A673 (cell line): ENCODE measurements at places on chromosomes 3 and 15.
A peak's percentile ranks its signal among the peaks of the same experiment; 100 is the strongest.

- H3K4me3 ChIP-seq: no peak overlapping the region
- no peak overlapping the region for H3K27ac ChIP-seq
- H3K27me3 ChIP-seq: no peaks in the 10 kb centered on the region
- peaks cover 25% of the 10 kb centered on the region for H3K4me1 ChIP-seq
Observed at GRCh38 chr3:194103505-194103904, 32.4 kb upstream of the HES1 start.

DNA sequence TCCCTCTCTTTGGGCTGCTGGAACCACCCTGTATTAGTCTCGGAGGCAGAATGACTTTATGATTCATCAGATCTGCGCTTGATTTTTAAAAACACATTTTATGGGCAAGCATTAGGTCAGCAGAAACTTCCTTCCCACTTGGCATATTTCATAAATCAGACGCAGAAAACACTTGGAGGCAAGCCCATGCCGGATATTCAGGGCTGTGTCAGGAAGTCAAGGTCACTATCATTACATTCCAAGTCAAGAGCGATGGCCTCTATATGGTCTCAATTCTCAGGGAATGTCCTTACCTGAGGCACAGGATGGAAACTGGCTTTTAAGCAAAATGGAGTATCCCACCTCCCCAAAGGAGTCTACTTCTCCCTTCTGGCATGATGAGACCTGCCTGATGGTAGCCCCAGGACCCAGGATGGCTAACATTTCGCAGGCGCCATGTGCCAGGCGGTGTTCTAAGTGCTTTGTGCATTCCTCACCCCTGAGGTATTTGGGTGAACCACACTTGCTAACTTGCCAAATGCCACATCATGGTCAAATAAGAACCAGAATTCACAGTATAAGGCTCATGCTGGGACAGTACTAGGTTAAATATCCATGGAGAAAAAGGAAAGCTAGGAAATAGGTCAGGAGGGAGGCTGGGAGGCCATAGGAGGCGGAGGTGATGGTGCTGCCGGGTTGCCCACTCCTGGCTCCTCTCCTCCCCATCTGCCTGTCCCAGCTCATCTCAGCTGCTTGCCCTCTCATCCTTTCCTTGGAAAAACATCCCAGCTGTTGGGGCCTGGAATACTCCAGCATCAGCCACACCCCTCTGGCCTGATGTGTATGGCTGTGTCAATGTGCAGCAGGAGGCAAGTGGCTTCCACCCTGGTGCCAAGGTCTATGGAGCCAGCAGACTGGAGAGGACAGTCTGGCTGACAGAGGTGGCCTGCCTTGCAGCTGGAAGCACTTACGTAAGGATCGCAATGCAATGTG lies 18.8 kb downstream of the BCL2L10 start:
- peaks cover 5% of the 10 kb centered on the region for H3K4me1 ChIP-seq
- no peak overlapping the region for H3K4me3 ChIP-seq
- H3K27me3 ChIP-seq: no peaks in the 10 kb centered on the region
- H3K27ac ChIP-seq: no peak overlapping the region
- DNase-seq: peak; percentile 36
- no peaks in the 10 kb centered on the region for H3K36me3 ChIP-seq

- no peaks in the 10 kb centered on the region for H3K36me3 ChIP-seq
- peaks cover 4% of the 10 kb centered on the region for H3K27me3 ChIP-seq
- no peak overlapping the region for H3K27ac ChIP-seq
- no peak overlapping the region for H3K4me3 ChIP-seq
Observed at GRCh38 chr15:88400084-88400483, 67.1 kb downstream of the MRPL46 start.

DNA sequence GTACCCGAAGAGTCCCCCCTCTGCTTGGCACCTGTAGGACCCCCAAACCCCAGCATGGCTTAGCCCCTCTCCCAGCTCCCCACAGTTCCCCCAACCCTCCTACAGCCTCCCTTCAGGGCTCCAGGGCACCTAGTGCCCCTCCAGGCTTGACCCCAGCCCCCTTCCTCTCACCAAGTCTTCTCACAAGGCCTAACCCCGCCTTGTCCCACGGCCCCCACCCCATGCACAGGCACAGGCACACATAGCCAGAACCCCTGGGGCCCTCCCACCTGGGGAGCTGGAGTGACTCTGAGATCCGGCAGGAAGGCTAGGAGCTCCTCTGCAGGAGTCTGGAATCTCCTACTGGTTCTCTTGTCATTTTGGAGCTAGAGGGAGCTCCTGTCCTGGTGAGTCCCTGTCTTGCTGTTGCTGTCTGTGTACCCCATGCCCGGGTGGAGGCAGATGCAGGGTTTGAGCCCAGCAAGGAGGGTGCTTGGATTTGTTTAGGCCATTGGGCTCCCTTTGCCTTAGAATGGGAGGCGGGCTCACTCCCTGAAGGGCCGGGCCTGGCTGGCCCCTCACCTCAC lies 39.6 kb downstream of the KLF13 start:
- DNase-seq: peak; percentile 55
- peak overlapping the region; percentile 26 for H3K4me3 ChIP-seq
- H3K36me3 ChIP-seq: no peaks in the 10 kb centered on the region

GRCh38 chr3:127479449-127479848 lies 111.1 kb downstream of the TPRA1 start:
- H3K36me3 ChIP-seq: no peaks in the 10 kb centered on the region
- no peaks in the 10 kb centered on the region for H3K4me1 ChIP-seq
- H3K4me3 ChIP-seq: no peak overlapping the region
- no peak overlapping the region for H3K27ac ChIP-seq

- no peaks in the 10 kb centered on the region for H3K27me3 ChIP-seq
- no peaks in the 10 kb centered on the region for H3K4me1 ChIP-seq
- no peak overlapping the region for H3K27ac ChIP-seq
- no peaks in the 10 kb centered on the region for H3K36me3 ChIP-seq
Observed at GRCh38 chr3:104452697-104453096, 914.0 kb upstream of the ALCAM start.

DNA sequence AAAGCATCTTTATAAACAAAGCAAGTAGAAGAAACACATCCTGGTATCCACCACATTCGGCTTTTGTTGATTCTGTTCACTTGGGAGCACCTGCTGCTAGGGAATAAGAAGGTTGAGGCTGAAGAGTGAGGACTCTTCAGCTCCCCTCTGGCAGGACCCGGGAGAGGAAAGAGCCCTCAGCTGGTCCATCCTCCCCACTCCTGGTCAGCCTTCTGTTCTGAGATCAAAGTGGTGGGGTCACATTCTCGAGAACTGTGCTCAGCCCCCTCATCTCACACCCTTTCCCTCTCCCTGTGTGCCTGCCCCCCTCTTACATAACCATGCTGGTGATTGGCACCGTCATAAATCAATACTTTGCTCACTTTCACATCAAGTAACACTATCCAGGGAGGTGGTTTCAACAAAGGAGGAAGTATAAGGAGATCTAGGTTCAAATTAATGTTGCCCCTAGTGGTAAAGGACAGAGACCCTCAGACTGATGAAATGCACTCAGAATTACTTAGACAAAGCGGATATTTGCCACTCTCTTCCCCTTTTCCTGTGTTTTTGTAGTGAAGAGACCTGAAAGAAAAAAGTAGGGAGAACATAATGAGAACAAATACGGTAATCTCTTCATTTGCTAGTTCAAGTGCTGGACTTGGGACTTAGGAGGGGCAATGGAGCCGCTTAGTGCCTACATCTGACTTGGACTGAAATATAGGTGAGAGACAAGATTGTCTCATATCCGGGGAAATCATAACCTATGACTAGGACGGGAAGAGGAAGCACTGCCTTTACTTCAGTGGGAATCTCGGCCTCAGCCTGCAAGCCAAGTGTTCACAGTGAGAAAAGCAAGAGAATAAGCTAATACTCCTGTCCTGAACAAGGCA lies at the start of gene NR1I2:
NR1I2 (plus strand) TSS at position 772 of the 869 bp plus-strand sequence.
- no peaks in the 10 kb centered on the region for H3K4me1 ChIP-seq
- H3K4me3 ChIP-seq: no peak within 1 kb of the TSS
- H3K27ac ChIP-seq: no peak within 1 kb of the TSS
- DNase-seq: no peak
- no peaks in the 10 kb centered on the region for H3K36me3 ChIP-seq

- H3K27ac ChIP-seq: no peak overlapping the region
- H3K27me3 ChIP-seq: no peaks in the 10 kb centered on the region
- no peak for DNase-seq
- H3K4me3 ChIP-seq: no peak overlapping the region
- H3K36me3 ChIP-seq: no peaks in the 10 kb centered on the region
Observed at GRCh38 chr15:43232289-43232874, 11.6 kb upstream of the EPB42 start.

DNA sequence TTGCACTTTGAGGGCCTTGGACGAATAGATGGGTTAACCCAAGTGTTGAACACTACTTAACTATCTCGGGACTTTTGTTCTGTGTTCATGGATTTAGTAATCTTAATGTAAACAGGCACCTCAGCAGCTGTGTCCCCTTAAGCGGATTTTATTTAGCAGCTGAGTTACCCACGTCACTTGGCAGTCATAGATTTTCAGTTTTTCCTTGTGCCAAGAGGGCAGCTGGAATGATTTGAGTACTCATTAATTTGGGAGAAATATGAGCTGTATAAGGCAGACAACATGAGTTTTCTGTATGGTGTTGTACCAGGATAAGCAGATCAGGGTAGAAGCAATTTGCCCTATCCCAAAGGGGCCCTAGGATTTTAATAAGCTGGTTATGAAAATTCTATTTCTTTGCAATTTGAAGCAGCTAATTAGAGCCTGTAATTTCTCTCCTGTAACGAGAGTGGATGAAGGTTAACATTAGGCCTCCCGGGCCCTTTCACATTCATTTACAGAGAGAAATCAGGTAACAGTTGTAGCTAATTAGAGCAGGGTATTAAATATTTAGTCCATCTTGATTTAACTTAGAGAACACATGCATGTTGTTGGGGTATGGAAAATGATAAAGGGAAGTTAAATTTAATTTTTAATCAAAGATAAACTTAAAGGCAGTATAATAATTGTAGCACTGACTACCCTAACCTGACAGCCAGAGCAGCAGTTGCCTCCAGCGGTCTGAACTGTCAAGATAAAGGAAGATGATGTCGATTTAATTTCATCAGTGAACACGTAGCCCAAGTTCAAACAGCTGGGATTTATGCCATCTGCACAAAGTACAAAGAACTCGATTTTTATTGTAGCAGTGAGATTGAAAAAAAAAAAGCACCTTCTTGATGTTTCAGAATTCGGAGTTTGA lies 194.5 kb downstream of the LRTM1 start:
- no peak for DNase-seq
- no peak overlapping the region for H3K27ac ChIP-seq
- no peaks in the 10 kb centered on the region for H3K36me3 ChIP-seq
- H3K27me3 ChIP-seq: no peaks in the 10 kb centered on the region
- no peak overlapping the region for H3K4me3 ChIP-seq

GRCh38 chr15:84949845-84950569 lies 31.6 kb upstream of the PDE8A start:
- H3K4me3 ChIP-seq: no peak overlapping the region
- no peaks in the 10 kb centered on the region for H3K36me3 ChIP-seq
- no peaks in the 10 kb centered on the region for H3K27me3 ChIP-seq
- no peak overlapping the region for H3K27ac ChIP-seq
- DNase-seq: no peak

- no peaks in the 10 kb centered on the region for H3K27me3 ChIP-seq
- H3K4me3 ChIP-seq: no peak overlapping the region
- no peaks in the 10 kb centered on the region for H3K4me1 ChIP-seq
- no peak for DNase-seq
- H3K36me3 ChIP-seq: no peaks in the 10 kb centered on the region
Observed at GRCh38 chr3:19107719-19108118, 40.6 kb upstream of the KCNH8 start.

- H3K27ac ChIP-seq: no peak overlapping the region
- peaks cover 5% of the 10 kb centered on the region for H3K4me1 ChIP-seq
- H3K36me3 ChIP-seq: no peaks in the 10 kb centered on the region
- peaks cover 15% of the 10 kb centered on the region for H3K27me3 ChIP-seq
Observed at GRCh38 chr3:19148768-19149091, 420 bp downstream of the KCNH8 start.

DNA sequence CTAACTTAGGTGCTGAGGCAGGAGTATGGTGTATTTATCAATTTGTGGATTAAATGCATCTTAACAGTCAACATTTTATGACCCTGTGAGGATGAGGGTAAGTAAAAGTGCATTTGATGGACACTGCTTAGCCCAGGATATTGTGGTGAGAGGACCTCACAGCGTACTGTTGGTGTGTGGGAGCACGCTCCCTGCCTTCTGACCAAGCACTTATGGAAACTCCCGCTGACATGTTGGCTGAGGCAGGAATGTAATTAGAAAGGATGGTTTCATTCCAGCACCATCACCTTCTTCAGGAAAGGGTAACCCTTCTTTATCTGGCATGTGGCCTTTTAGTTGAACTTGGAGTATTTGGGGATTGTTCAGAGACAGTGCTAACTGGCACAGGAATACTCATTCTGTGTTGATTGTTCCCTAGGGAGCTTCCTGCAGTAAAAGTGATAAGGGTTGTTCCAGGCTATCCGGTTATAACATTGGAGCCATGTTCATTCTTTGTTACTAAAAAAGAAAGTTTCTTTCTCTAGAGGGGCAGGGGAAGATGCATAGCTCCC lies 11.7 kb upstream of the FSTL1 start:
- H3K4me3 ChIP-seq: no peak overlapping the region
- H3K4me1 ChIP-seq: no peaks in the 10 kb centered on the region
- H3K27ac ChIP-seq: no peak overlapping the region
- H3K36me3 ChIP-seq: no peaks in the 10 kb centered on the region

- no peaks in the 10 kb centered on the region for H3K4me1 ChIP-seq
- H3K4me3 ChIP-seq: no peak overlapping the region
- no peaks in the 10 kb centered on the region for H3K36me3 ChIP-seq
- H3K27me3 ChIP-seq: no peaks in the 10 kb centered on the region
- DNase-seq: no peak
- H3K27ac ChIP-seq: no peak overlapping the region
Observed at GRCh38 chr3:187264021-187264420, 27.5 kb downstream of the MASP1 start.

DNA sequence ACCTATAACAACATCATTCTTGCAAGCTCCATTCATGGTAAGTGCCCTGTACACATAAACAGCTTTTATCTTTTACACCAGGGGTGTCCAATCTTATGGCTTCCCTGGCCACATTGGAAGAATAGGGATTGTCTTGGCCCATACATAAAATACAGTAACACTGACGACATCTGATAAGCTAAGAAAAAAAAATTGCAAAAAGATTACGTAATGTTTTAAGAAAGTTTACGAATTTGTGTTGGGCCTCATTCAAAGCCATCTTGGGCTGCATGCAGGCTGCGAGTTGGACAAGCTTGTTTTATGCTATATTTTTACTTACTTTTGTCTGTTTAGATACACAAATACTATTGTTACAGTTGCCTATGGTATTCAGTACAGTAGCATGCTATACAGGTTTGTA lies 31.6 kb downstream of the ZNF654 start:
- no peak overlapping the region for H3K4me3 ChIP-seq
- no peak overlapping the region for H3K27ac ChIP-seq
- H3K36me3 ChIP-seq: peaks cover 40% of the 10 kb centered on the region
- no peaks in the 10 kb centered on the region for H3K4me1 ChIP-seq
- H3K27me3 ChIP-seq: no peaks in the 10 kb centered on the region

DNA sequence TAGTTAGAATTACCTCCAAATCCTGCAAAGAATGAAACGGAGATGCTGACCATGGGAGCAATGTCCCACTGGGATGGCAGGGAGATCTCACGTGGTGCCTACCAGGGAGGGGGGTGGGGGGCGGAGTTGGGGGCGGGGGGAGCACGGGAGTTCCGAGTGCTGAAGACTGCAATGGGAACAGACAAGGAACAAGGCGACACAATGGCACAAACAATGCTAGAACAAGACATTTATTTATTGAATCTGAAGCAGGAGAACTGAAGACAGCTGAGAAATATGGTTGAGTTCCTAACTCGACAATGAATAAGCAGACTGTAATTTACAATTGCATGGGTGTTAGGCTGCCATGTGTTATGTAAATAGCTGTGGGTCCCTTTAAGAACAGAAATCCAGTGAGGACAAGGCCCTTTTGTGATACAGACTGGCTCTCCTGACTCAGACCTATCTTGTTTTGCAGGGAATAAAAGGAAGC lies 91.2 kb downstream of the AQP9 start:
- H3K4me1 ChIP-seq: peaks cover 12% of the 10 kb centered on the region
- H3K36me3 ChIP-seq: no peaks in the 10 kb centered on the region
- no peak overlapping the region for H3K4me3 ChIP-seq
- DNase-seq: peak; percentile 50
